Stimulated activated CD8-positive, alpha-beta memory T cell treated with anti-CD3 and anti-CD28 coated beads, Interleukin-4, amount 100 ng/mL, for 4 hours (primary cell): ENCODE measurements at places on chromosomes 12 and 14.

- no peak for DNase-seq
Observed at GRCh38 chr12:94670898-94671297, 20.5 kb upstream of the TMCC3 start.

DNA sequence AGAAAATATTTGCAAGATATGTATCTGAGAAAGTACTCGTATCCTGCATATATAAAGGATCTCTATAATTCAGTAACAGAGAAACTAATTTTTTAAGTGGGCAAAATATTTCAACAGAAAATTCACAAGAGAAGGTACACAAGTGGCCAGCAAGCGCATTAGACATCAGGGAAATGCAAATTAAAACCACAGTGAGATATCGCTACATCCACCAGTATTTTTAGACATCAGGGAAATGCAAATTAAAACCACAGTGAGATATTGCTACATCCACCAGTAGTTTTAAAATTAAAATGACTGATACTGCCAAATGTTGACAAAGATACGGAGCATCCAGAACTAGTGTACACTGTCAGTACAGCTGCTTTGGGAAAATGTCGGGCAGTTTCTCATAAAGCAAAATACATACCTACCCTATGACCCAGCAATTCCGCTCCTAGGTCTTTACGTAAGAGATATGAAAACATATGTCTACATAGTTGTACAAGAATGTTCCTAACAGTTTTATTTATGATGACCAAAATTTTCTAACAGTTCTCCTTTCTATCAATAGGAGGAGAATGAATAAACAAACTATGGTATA, 2.8 kb upstream of the KCNK13 start:
- no peak for DNase-seq

- DNase-seq, result no peak
Observed at GRCh38 chr14:99716091-99716849, 32.2 kb downstream of the CYP46A1 start.

DNA sequence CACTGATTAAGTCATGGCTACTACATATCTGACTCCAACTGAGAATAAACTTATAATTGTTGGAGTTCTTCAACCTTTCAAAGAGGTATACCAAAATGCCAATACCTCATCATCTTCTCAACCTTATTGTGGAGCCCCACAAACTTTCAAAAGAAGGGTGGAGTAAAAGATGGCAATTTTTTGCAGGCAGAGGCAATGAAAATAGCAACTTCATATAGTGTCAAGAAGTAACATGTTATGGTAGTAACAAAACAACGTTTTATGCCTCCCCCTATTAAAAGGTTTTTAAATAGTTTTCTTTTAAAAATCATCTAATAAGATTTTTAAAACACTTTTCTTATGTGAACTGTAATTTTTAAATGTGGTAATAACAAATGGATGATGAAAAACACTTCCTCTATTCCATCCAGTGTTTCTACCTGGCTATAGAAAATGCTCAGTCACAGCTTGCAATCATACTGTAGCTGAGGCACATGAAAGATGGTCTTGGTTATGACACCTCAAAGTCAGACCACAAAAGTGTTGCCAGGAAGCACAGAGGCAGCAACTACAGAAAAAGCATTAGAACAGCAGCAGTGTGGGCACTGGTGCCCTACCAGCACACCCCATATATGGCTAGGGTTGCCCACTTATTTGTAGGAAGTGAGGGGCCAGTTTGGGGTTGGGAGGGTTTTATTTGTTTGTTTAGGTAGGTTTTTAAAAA, 7.0 kb downstream of the PPP1R12A start:
- DNase-seq, result peak; percentile 30

- DNase-seq, result no peak
Observed at GRCh38 chr14:71397371-71397770, 490.1 kb downstream of the PCNX1 start.

DNA sequence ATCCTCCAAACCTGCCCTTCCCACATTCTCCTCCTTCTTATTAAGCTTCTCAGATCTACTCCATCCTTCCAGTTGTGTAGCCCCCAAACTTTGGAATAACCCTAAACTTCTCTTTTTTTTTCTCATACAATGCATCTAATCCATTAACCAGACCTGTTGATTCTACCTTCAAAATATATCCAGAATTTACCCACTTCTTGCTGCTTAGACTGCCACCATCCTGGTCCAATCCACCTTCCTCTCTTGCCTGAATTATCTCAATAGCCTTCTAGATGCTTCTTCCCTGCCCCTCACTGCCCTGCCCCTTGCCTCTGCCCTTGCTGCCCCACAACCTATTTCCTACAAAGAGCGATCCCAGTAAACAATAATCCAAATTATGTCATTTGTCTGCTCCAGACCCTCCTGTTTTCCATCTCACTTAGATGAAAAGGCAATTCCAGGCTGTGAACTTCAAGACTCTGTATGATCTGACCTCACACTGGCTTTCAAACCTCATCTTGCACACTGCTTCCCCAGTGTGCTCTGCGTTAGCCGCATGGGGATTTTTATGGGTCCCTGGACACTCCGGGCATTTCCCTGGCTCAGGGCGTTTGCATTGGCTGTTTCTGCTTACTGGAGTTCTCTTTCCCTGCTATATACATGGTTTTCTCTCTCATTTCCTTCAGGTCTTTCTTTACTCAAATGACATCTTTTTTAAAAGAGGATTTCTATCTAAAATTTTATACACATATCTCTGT, 42.6 kb upstream of the HIF1A start:
- DNase-seq, result no peak

DNA sequence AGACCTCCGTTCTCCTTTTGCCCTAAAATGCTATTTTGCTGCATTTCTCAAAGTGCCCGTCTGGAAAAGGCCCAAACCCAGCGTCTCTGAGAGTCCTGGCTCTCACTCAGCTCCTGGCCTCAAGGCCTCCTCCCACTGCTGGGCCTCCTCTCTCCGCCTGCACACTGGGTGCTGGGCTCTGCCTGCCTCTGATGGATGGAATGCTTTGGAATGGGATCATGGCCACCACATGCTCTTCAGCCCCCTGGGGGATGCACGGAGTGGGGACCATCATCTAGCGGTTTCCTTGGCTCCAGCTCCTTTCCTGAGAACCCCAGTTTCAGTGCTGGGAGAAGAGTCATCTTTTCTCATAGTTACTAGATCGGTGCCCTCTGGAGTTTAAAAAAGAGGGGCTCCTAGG, 65.2 kb downstream of the KDM2B start:
- DNase-seq, result no peak

GRCh38 chr12:125907351-125907750, 842.1 kb downstream of the AACS start:
- no peak for DNase-seq

DNA sequence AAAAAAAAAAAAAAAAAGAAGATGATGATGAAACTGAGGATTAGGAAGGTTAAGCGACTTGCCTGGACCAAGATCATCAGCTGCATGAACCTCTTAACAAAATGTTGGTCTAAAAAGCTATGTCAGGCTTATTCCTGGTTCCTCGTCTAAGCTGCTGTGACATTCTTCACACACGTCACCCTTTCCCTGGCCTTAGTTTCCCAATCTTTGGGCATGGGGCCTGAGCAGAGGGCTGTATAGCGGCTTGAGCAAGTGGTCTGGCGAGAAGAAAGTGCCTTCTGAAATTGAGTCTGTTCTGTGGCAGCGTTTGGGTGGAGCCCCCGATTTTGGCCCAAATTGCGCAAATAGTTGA, 58.7 kb upstream of the CCND2 start:
- no peak for DNase-seq

- DNase-seq, result no peak
Observed at GRCh38 chr12:20455001-20455706, 86.8 kb downstream of the PDE3A start.

GRCh38 chr12:24491968-24492367, 456.9 kb downstream of the BCAT1 start:
- no peak for DNase-seq

GRCh38 chr14:64569138-64569631, 19.4 kb downstream of the PPP1R36 start:
- no peak for DNase-seq

DNA sequence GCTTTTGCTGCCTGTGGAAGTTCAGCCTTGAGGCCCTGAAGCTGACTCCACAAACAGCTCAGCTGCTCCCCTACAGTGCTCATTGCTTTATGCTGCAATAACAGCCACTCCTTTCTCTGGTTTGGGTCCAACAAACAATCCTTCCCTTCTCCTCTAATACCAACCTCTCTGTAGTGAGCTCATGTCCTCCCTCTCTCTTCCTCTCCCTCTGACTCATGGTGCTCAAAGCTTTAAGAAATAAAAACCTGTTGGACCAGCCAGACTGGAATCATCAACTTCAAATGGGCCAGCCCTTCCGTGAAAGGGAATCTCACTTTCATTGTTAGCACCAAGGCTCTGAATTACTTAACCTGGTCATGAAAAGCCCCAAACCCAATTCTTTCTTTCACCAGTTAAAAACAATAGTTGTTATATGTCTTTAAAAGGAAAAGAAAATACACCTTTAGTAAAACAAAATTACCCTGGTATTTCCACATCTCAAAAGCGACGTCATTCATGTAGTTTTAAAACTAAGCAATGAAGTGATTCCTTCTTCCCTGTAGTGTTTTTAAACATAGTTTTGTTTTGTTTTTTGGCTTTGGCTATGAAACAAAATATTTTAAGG, 126.4 kb downstream of the DUSP6 start:
- no peak for DNase-seq

- DNase-seq, result no peak
Observed at GRCh38 chr12:106954462-106955376, 988 bp upstream of the TMEM263 start.

- DNase-seq, result no peak
Observed at GRCh38 chr12:16526693-16527092, 79.3 kb downstream of the LMO3 start.

GRCh38 chr14:60206837-60207533, 41.8 kb upstream of the DHRS7 start:
- DNase-seq, result no peak

DNA sequence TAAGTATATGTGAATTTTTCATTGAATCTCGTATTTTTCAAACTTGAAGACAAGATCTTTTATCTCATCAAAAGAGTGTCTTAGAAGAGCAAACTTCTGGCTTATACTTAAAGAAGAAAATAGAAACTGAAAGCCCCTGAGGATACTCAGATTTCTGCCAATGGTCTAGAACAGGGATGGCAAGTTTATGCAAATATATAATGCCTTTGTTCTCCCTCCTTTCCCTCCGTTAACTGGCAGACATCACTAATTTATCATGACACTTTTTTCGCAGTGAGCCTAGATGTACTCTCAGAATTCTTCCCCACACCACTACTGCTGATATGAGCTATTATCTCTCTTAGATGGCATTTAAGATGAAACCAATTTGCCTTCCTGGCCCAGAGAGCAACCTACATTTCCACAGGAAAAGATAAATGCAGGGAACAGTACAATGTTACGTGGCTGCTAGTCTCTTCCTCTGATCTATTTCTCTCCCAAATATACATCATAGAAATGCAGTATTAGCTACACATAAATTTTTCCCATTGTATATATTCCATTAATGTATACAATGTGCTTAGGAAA, 40.0 kb upstream of the DAAM1 start:
- no peak for DNase-seq

GRCh38 chr14:100298551-100299237, 7.5 kb downstream of the SLC25A29 start:
- no peak for DNase-seq

- DNase-seq, result no peak
Observed at GRCh38 chr14:104316121-104316722, 177.8 kb downstream of the KIF26A start.

GRCh38 chr12:77210724-77211123, 145.4 kb upstream of the E2F7 start:
- no peak for DNase-seq

GRCh38 chr12:94128280-94128679, 20.1 kb upstream of the PLXNC1 start:
- no peak for DNase-seq

- DNase-seq, result no peak
Observed at GRCh38 chr14:21734457-21735074, 60.9 kb upstream of the OR4E1 start.

DNA sequence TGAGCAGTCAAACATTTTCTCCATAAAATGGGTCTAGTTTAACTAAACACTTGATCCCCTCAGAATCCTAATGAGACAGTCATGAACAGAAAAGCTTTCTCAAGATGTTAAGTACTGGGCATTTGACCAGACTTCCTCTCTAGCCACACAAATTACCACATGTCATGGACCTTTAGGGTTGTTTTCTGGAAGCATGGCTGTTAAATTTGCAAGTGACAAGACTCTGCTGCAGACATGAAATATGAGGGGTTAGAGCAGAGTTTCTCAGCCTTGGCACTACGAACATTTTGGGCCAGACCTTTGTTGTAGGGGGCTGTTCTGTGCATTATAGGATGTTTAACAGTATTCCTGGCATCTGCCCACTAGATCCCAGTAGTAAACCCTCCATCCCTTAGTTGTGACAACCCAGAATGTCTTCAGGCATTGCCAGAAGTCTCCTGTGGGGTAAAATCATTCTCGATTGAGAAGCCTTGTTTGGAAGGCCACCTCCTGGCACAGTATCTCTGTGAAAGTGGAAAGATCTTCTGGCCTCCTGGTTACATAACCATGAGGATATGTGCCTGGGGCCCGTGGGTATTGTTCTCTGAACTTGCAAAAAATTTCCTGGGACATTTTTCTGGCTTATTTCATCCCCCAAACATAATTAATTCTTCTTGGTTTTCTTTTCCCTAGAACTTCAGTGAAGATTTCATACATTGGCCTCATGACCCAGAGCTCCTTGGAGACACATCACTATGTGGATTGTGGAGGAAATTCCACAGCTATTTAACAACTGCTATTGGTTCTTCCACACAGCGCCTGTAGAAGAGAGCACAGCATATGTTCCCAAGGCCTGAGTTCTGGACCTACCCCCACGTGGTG, 4.3 kb downstream of the TMEM106C start:
- no peak for DNase-seq

- DNase-seq, result no peak
Observed at GRCh38 chr12:40837891-40838429, 145.7 kb downstream of the CNTN1 start.

GRCh38 chr14:33232031-33232430, 293.4 kb downstream of the NPAS3 start:
- no peak for DNase-seq
